ENCODE measurements at places on chromosomes 3 and 15. TPM values are rescaled to one million over a fixed set of nuclear protein-coding genes. Genes with fewer than 3 reads are reported as not detected.

GRCh38 chr15:40969363-40969762, 16.1 kb downstream of the CHAC1 start:
- no peak for DNase-seq

Gene CCR3
- not detected for polyA plus RNA-seq

Gene SLITRK3
- 0.03 TPM for polyA plus RNA-seq

DNA sequence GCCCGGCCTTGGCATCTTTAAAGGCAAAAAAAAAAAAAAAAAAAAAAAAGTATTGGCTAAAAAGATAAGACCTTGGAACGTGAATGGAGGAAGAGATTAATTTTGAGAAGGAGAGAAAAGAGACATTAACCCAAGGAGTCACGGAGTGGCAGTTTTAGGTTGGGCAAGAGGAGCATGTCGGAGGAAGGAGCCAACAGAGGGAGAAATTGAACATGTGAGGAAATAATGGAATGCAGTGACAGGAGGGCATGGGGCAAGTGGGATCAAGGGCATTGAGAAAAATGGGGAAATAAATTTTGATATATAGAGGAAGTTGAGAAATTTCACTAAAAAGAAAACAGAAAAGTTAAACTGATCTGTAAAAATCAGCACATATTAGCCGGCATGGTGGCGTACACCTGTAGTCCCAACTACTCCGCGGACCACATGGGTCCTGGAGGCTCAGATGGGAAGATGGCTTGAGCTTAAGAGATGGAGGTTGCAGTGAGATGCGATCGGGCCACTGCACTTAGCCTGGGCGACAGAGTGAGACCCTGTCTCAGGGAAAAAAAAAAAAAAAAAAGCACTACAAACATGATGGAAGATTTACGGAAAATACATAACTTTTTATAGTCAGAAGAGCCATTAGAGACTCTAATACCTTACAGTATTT, 1.2 kb downstream of the HAUS2 start:
- no peak for DNase-seq

DNA sequence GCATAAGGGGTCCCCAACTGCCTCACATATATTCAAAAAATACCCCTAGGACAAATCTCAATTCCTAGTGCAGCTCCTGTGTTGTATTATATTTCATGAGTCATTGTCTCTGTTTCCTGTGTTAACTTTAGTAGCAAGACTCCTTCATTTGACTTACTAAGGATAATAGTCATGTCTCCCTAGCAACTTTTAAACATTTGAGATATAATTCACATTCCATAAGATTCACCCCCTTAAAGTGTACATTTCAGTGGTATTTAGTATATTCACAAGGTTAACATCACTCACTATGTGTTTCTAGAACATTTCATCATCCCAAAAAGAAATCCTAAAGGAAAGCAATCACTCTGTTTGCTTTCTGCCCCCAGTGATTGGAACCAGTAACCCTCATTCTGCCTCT, 121.3 kb upstream of the WNT7A start:
- no peak for DNase-seq

DNA sequence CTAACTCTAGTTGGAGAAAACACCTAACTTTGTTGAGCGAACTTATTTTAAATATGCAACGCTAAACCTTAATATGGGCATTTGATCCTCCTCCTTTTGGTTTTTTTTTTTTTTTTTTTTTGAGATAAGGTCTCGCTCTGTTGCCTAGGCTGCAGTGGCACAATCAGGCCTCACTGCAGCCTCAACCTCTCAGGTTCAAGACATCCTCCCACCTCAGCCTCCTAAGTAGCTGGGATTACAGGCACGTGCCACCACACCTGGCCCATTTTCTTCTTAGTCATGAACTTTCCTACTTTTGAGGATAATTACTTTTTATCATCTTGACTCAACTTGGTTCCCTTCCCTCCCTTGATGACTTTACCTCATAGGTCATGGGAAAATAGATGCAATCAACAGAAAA, 3.9 kb downstream of the NUSAP1 start:
- no peak for DNase-seq

DNA sequence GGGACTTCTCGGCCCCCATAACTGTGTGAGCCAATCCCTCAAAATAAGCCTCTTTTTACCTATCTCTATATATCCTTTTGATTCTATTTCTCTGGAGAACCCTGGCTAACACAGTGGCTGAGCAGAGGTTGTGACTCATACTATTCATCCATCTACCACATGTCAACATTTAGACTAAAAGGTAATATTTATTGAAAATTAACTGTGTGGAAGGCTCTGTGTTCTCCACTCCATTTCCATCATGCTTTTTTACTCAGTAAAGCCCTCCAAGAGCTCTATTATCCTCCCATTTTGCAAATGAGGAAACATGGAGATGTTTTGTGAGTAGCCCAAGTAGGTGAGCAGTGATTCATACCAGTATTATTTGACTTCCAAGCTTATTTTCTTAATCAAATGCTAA, 217.9 kb upstream of the DCBLD2 start:
- DNase-seq, result no peak

GRCh38 chr3:188605231-188605630, 451.3 kb downstream of the LPP start:
- DNase-seq, result no peak

Gene SLC9C1
- polyA plus RNA-seq, result 0.61 TPM

GRCh38 chr3:12869035-12869621, 27.8 kb upstream of the RPL32 start:
- peak; percentile 37 for DNase-seq

Gene TIMP4
- polyA plus RNA-seq, result 0.23 TPM

Gene RTP1
- not detected for polyA plus RNA-seq

DNA sequence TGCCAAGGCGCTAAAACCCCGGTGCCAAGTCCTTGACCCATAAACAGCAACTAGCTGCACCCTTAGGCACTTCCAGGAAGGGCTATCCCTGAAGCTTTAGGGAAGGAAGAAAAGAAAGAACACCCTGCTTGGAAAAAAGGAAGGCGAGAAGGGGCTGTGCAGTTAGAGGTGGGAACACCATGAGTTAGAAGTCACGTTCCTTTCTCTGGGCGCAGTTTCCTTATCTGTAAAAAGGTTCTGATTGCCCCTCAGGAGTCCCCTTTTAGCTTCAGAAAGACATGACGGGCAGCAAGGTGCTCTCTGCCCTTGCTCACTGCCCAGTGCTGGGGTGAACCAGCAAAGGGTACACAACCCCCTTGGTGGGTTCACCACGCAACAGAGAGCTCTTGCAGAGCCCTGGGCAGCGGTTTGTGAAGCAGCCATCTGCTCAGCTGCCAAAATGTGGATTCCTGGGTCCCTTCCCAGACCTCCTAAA, 798 bp downstream of the GCHFR start:
- no peak for DNase-seq

GRCh38 chr3:112894258-112894657, 47.6 kb upstream of the CD200R1L start:
- no peak for DNase-seq

Gene ATP2B2
- polyA plus RNA-seq, result 0.01 TPM

DNA sequence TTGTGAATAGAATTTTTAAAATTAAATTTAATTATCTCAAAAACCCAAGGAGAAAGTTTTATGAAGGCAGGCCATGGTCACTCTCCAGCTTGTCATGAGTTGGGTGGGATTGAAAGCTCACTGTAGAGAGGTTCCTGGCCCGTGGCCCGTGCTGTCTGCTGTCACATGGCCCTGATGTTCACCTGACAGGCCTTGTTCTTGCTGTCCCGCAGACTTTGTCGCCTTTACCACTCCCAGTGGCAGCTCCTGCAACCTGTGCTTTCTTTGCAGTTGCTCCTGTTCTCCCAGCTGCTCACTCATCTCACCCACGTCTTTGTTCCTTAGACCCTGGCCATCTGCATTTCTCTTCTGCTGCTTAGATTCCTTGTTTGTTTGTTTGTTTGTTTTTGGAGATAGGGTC, 35.6 kb downstream of the DHX30 start:
- no peak for DNase-seq

DNA sequence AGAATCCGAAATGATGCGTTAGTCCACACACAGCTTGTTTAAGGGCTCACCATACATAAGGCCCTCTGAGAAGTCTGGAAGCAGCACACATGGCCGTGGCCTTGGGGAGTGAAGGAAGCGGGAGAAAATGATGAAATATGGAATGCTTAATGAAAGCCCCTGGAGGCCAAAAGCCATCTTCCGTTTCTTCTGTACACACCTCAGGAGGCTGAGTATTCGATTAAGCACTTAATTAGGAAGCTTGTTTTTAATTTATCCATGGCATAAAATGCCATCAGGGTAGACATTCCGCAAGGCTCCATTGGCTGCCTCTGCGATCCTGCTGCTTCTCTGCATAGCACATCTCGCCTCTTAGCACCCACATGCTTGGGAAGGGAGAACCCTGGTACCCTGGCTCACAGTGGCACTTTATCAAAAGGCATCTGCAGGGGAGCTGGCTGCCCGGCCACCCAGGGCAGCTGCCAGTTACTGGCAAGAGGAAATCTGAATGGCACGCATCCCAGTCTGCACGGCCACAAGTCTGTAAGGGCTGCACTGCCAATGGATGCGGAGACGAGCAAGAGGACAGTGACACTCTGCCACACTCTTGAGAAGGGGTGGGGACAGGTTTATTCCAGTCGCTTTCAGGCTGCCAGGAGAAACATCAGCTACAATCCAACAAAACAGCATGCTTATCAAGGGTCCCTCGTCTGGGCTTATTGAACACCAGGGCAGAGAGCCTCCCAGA, 356.2 kb downstream of the OCA2 start:
- DNase-seq, result no peak
